Subcutaneous adipose tissue (tissue), 4 donors: ENCODE measurements at places on chromosomes 6 and 20. TPM values are rescaled to one million over a fixed set of nuclear protein-coding genes. Genes with fewer than 3 reads are reported as not detected.

The EDN3 gene
- not detected for total RNA-seq

The PM20D2 gene
- 4.7 TPM for total RNA-seq

The RBM12 gene
- 35.4 TPM for total RNA-seq

The ZSCAN31 gene
- total RNA-seq = 5.1 TPM

The KCNG1 gene
- 0.34 TPM for total RNA-seq

The GRM4 gene
- not detected for total RNA-seq

The WDR46 gene
- 47.8 TPM for total RNA-seq

The TREM2 gene
- 3.8 TPM for total RNA-seq

The DLL1 gene
- 11.9 TPM for total RNA-seq

The SLC4A11 gene
- total RNA-seq = 0.33 TPM

The OXT gene
- total RNA-seq = not detected

The GPLD1 gene
- total RNA-seq = 8.5 TPM

The MOG gene
- total RNA-seq = not detected

The TULP1 gene
- total RNA-seq = not detected

The SIGLEC1 gene
- 33.2 TPM for total RNA-seq

The CST7 gene
- total RNA-seq = 4.7 TPM

The KCNK17 gene
- total RNA-seq = not detected

The GSTA3 gene
- total RNA-seq = not detected

The OTOR gene
- not detected for total RNA-seq

The LPIN3 gene
- total RNA-seq = 28.4 TPM

The ALDH8A1 gene
- not detected for total RNA-seq

The TBP gene
- 15.4 TPM for total RNA-seq

The ANKRD6 gene
- total RNA-seq = 9.2 TPM

The PRL gene
- 0.98 TPM for total RNA-seq
